Dorsolateral prefrontal cortex (tissue), 122 donors: ENCODE measurements at places on chromosomes 2 and 18.

- no peak for DNase-seq
Measured at GRCh38 chr2:45889053-45889452, 237.6 kb downstream of the PRKCE start.

DNA sequence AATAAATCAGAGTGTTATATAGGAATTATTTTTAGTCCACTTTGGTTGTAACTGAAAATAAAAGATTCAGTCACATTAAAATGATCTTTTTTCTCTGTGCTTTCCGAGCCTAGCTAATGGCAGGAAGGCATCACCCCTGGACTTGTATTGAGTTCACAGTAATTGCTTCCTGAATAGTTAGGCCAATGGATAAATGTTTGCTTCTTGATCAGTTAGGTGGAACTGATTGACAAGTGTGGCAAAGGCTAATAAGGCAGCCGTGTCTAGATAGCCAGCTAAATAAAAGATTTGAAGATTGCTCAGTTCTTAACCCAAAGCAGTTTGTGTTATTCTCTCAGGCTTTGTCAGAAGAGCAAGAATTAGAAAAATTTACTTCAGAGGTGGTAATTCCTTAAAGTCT, 20.8 kb downstream of the FAM171B start:
- DNase-seq, result no peak

GRCh38 chr2:164474873-164475272, 146.4 kb downstream of the GRB14 start:
- no peak for DNase-seq

- no peak for DNase-seq
Measured at GRCh38 chr2:84856787-84857186, 24.1 kb downstream of the TRABD2A start.

- DNase-seq, result no peak
Measured at GRCh38 chr18:33837191-33837590, 259.2 kb downstream of the ASXL3 start.

- no peak for DNase-seq
Measured at GRCh38 chr2:236086971-236087465, 81.2 kb downstream of the GBX2 start.

DNA sequence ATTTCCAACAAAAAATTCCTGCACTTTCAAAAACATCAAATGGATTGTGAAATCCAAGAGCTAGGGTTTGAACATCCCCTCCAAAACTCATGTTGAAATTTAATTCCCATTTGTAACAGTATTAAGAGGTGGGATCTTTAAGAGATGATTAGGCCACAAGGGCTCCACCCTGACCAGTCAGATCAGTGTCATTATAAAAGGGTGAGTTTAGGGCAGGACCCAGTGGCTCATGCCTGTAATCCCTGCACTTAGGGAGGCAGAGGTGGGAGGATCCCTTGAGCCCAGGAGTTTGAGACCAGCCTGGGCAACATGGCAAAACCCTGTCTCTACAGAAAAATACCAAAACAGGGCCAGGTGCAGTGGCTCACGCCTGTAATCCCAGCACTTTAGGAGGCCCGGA, 8.9 kb downstream of the GTF3C2 start:
- no peak for DNase-seq

GRCh38 chr2:56749152-56749752, 565.5 kb downstream of the CCDC85A start:
- no peak for DNase-seq

DNA sequence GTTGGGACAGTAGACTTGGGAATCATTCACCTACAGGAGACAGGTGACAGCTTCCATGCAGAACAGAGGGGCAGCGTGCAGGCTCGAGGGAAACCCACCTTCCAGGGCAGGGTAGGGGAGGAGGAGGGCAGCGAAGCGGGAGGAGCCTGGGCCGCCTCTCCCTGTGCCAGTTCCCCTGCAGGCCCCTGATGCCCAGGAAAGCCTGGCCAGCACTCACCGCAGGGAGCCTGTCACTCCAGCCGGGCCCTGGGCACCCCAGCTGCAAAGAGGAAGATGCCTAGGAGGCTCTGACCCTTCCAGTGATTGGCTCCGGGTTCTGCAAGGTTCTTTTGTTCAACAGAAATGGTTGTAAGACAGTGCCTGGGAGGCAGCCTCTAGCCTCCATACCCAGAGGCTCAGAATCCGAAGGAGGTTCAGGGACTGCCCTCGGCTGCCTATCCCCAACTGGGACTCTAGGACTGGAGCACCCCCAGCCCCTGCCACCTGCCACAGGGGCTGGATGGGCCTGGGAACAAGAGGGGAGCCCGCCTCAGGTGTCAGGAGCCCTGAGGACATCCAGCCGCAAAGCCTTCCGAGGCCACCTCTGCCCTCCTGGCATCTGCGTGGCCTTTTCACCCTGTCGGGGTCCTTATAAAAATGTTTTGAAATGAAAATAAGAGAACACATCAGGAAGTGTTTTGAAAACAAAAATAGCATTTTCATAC, 103.2 kb downstream of the PTGR3 start:
- no peak for DNase-seq

- DNase-seq, result no peak
Measured at GRCh38 chr18:65349635-65350034, 401.2 kb upstream of the CDH7 start.
